ENCODE measurements at places on chromosomes 1 and 21. TPM values are rescaled to one million over a fixed set of nuclear protein-coding genes. Genes with fewer than 3 reads are reported as not detected.

The UTS2 gene
- 0.16 TPM for polyA plus RNA-seq

The OR2T33 gene
- polyA plus RNA-seq, result not detected

GRCh38 chr1:211633524-211633846, 41.9 kb downstream of the NEK2 start:
- no peak for DNase-seq

GRCh38 chr1:71780681-71781080, 501.7 kb downstream of the NEGR1 start:
- DNase-seq, result no peak

DNA sequence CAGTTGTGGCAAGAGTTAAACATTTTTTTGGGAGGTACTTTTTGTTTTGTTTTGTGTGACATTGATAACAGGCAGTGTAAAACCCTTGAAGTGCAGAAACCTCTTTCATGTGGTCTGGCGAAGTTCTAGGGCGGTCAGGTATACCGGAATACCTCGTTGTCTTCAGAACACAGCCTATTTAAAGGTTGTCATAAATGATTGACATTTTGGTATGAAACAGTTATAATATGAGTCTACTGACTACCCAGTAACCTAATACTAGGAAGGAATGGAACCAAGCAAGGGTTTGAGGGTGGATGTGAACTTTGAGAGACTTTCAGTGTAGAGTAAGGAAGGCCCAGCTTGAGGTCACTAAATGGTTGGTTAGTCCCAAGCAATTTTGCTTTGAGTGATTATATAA, 40.5 kb downstream of the PATJ start:
- DNase-seq, result no peak

- DNase-seq, result no peak
Measured at GRCh38 chr1:79104617-79105016, 98.1 kb upstream of the ADGRL4 start.

GRCh38 chr1:1341549-1342021, 7.6 kb downstream of the DVL1 start:
- DNase-seq, result no peak

DNA sequence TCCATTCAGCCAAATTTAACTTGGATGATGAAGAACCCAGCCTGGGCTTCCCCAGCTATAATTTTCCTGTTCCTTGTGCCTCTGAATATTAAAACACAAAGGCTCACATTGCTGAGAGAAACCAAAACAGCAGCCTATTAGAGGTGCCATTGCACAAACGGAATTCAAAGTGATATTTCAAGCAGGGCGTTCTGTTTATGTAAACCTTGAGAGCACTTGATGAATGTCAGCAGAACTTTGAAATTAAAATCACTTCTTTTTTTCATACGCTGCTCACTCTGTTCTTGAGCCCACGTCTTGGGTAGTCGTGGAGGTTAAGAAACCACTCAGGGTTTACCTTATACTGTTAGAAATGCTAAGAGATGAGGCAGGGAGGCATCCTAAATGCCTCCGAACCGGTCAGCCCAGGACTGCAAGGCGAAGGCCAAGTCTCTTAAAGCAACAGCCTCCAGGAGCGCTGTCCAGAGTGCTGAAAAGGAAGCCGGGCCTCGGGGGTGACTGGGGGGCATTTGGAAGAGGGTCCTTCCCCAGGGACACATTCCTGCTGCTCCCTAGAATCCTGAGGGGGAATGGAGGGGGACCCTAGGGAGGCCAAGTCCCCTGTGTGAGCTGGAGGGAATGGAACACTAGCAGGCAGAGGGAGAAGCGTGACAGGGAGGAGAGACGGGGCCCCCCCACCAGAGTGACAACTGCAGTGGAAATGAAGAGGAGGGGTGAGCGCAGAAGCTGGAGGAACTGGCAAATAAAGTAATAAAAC, 154.8 kb upstream of the VAMP3 start:
- DNase-seq, result peak; percentile 40

- no peak for DNase-seq
Measured at GRCh38 chr1:108886292-108886691, 9.5 kb downstream of the GPSM2 start.

DNA sequence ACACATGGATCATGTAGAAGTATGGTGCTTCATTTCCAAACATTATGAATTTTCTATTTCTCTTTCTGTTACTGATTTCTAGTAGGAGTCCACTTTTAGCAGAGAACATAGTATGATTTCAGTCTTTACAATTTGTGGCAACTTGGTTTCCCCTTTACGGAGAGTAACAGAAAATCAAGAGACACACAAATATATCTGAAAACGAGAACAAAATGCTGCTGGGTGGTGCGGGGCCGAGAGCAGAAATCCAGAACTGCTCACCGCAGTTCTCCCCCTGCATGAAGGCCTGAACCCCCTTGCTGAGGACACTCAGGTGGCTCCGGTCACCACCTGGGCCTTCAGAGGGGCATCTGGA, 94.5 kb upstream of the FMN2 start:
- no peak for DNase-seq

GRCh38 chr1:8494681-8495080, 176.8 kb downstream of the SLC45A1 start:
- no peak for DNase-seq

DNA sequence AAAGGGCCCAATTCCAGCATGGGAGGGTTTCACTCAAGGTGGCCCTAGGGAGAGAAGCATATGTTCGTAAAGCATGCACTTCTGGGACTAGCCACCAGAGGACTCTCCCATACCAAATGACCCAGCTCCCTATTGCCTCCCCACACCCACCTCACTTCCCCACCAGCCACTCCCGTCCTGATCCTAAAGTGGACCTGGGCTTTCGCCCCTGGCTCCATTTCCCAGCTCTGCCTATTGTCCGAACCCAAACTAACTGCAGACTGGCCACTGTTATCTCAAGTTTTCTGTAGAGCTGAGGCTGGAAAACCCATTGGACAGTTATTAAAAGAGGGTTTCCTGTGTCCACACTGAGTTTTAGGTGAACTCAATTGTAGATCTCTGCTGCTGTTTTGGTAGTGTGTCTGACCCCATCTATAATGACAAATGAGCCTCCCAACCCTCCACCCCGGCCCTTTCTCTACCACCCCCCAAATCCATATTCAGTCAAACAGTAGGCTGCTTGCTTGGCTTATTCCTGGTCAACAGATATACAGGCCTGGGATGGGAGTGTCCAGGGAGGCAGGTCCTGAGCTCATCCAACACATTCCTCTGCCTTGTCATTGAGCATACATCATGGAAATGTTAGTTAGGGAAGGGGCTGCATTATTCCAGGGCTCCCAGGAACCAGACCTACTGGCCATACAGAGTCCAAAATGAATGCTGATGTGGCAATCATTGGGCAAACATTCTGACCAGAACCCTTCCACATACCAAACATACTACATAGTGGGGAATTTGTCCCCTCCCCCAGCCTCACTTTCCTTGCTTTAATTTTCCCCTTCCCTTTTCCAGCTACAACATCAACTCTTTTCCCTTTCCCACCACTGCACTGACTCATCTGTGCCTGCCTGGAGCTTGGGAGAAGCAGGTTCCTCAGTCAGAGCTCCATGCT, 59.2 kb downstream of the ABCA4 start:
- no peak for DNase-seq

The BLZF1 gene
- polyA plus RNA-seq, result 31.3 TPM

The CCT8 gene
- polyA plus RNA-seq, result 245 TPM

- DNase-seq, result no peak
Measured at GRCh38 chr1:1308756-1309250, 406 bp downstream of the PUSL1 start.

DNA sequence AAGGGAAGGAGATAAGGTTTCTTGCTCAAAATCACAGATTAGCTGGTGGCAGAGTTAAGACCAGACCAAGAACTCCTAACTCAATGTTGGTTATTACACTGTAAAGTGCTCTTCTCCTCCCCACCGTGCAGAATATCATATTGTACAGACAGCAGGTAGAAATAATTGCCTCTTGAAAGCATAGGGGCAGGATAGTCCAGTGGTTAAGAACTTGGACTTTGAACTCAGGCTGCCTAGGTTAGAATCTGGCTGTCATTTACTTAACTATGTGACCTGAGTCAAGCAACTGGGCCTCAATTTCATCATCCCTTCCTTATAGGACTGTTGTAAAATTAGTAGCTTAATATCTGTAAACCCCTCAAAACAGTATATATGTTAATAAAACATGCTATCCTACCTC, 114.9 kb upstream of the HIVEP3 start:
- no peak for DNase-seq

The DHRS3 gene
- 91.1 TPM for polyA plus RNA-seq

DNA sequence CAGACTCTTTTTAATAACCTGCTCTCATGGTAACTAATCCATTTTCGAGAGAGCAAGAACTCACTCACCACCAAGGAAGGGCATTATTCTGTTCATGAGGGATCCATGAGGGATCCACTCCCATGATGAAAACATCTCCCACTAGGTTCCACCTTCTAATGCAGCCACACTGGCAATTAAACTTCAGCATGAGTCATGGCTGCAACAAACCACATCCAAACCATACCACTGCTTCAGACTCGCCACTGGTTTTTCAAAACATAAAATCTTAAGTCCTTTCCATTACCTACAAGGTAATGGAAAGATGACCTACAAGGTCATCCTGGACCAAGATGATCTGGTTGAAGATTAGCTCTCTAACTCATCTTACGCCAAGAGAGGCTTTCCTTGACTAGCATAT, 405.1 kb downstream of the VAV3 start:
- DNase-seq, result no peak

DNA sequence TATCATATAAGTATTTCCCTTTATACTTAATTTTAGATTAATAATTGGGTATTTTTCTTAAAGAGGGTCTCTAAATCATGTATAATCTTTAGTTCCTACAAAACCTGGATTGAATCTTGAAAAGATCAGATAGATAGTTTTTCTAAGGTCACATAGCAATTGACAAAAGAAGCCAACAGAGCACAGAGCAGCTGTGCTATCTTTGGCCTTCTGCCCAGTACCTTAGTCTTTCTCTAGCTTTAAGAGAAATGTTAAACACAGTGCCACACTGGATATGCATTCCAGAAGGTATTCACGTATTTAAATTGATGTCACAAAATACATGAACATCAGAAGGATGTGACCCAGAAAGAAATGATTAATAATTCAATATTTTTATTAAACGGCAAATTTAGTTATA, 86.8 kb downstream of the C21orf91 start:
- DNase-seq, result no peak

- no peak for DNase-seq
Measured at GRCh38 chr1:30977105-30977504, 68.5 kb upstream of the SDC3 start.

The GOLPH3L gene
- 44.7 TPM for polyA plus RNA-seq

The TAS1R1 gene
- 0.07 TPM for polyA plus RNA-seq

DNA sequence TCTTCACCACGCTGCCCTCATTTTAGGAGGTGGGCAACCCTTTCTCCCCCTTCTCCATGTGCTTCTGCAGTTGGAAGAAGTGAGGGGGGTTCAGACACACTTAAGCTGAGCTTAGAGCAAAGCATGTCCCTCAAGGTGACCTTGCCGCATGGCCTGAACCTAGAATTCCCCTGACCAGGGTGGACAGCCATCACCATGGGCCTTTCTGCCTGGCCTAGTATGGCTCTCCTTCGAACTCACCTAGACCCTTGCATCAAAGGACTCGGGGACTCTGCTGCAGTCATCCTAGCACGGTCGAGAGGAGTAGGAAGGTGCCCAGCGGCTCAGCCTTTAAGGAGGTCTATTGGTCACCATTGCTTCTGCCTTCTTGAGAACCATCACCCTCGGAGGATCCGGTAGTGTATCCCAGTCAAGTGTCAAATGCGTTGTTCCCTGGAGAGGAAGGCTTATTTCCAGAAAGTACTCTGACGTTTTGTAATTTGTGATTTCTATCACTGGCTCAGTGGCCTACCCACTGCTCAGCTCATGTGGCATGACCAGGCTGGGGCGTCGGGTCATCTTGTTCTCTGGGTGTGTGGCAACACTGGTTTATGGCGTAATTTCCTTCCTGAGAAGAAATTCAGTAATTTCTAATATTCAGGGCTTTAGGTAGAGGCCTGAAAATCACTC, at the start of gene KCNE1:
Gene KCNE1, minus strand, starts transcription at position 424 of the 669 bp plus-strand sequence. CDS start 62,576 bp downstream, outside the sequence.
- no peak for DNase-seq

DNA sequence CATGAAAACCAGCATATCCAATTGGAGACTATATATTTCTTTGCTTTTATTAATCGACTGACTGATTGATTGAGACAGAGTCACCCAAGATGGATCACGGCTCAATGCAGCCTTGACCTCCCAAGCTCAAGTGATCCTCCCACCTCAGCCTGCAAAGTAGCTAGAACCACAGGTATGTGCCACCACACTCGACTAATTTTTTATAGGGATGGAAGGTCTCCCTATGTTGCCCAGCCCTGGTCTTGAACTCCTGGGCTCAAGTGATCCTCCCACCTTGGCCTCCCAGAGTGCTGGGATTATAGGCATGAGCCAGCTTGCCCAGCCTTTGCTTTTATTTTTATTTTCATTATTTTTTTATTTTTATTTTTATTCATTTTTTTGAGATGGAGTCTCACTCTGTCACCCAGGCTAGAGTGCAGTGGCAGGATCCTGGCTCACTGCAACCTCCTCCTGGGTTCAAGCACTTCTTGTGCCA, 5.4 kb downstream of the SPEN start:
- no peak for DNase-seq
